Osteocyte (in vitro differentiated cells): ENCODE measurements at places on chromosomes 3 and 15. TPM values are rescaled to one million over a fixed set of nuclear protein-coding genes. Genes with fewer than 3 reads are reported as not detected.
A peak's percentile ranks its signal among the peaks of the same experiment; 100 is the strongest.

NMB gene
- 4.4 and 4.7 TPM in 2 replicates for total RNA-seq

GRCh38 chr15:29573197-29573838 lies 248.9 kb downstream of the TJP1 start:
- DNase-seq: no peak

GRCh38 chr15:96896766-96897165 lies 566.3 kb downstream of the NR2F2 start:
- DNase-seq: no peak

- no peak for DNase-seq
Measured at GRCh38 chr3:156425651-156426050, 129.3 kb downstream of the SSR3 start.

DNA sequence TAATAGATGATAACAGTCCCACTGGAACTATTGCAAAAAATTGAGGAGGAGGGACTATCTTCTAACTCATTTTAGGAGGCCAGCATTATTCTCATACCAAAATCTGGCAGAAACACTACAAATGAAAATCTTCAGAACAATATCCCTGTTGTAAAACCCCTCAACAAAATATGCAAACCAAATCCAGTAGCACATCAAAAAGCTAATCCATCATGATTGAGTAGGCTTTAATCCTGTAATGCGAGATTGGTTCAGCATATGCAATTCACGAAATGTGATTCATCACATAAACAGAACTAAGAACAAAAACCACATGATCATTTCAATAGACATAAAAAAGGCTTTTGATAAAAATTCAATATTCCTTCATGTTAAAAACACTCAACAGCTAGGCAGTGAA lies 23.9 kb upstream of the PLSCR2 start:
- no peak for DNase-seq

PCYT1A gene
- total RNA-seq: 65.1 and 66.2 TPM in 2 replicates

GRCh38 chr15:69299943-69300588 lies 1.4 kb downstream of the PAQR5 start:
- no peak for DNase-seq

- no peak for DNase-seq
Measured at GRCh38 chr15:63944681-63944955, 101.7 kb downstream of the DAPK2 start.

- no peak for DNase-seq
Measured at GRCh38 chr3:142105991-142106390, 43.4 kb downstream of the TFDP2 start.

DNA sequence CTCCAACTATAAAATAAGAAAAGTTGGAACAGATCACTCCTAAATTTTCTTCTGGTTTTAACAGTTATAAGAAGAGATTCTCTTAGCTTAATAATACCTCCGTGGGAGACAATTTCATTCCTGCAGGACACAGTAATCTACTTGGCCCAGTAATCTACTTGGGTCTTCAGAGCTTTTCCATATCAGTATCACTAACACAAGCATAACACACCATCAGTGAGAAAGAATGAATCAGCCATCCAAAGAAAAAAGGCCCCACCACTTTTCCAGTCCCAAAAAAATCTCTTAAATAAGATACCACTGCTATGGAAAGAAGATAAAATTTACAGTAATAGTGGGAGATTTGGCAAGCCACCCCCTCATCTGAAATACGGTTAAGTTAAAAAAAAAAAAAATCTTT lies 20.2 kb downstream of the SIN3A start:
- DNase-seq: no peak

EOMES gene
- not detected in 2 replicates for total RNA-seq

DNA sequence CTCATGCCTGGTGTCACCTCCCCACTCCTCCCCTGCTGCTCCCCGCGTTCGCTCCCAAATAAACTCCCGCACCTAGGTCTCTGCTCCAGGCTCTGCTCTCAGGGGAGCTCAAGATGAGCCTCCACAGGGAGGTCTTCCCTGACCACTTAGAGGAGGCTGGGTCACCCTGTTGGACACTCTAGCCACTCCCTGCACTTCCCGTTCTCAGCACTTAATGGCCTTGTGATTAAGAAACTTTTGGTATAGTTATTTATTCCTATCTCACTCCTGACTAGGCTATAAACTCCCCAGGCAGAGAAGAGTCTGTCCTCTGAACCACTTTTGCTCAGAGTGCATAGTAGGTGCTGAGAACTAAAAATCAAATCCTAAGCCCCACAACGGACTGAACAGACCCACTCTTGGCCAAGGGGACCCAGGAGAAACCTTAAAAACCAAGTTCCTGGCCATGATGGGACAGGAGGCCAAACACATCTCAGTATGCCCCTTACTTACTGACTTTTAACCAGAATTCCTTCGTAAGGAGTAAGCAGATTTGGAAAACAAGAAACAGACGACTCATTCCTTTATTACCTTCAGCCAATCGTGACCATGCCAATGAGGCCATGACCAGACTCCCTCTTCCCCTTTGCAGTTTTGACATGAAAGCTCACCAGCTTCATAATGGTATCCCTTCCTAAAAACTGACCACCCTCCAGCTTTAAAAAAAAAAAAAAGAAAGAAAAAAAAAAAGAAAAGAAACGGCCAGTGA lies 69.0 kb upstream of the HRH1 start:
- no peak for DNase-seq

DNA sequence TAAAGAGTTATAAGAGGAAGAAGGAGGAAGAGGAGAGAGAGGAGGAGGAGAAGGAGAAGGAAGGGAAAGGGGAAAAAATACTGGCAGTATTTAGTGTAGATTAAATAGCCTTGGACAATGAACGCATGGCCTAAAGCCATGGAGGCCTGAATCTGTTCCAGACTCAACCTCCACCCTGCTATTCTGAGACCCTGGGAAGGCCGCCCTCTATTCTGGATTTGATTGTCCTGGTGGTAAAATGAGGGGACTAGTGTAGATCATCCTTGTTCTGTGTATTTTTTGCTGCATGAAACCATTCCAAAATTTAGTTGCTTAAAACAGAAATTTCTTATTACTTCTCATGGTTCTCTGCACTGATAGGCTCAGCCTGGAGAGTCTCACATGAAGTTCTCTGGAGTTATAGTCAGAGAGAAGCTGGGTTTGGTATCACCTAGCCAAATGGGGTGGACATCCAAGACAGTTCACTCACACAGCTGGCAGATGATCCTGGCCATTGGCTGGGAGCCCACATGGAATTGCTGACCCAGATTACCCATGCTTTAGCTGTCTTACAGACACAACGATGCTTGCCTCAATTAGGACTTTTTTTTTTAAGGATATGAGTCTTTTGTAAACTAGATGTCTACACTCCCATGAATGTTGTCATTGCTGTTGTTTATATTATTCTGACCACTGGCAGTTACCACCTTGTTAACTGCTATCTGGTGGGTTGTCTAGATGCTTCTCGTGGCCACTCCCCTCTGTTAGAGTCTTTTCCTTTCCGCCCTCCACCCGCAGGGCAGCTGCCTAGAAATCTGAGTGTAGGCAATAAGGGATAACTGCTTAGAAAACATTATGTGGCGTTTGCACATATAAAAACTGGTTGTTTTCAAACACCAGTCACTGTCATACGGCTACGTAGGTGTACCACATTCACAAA lies 149.9 kb downstream of the SST start:
- no peak for DNase-seq

- DNase-seq: no peak
Measured at GRCh38 chr15:72516777-72517176, 42.6 kb downstream of the ARIH1 start.

DNA sequence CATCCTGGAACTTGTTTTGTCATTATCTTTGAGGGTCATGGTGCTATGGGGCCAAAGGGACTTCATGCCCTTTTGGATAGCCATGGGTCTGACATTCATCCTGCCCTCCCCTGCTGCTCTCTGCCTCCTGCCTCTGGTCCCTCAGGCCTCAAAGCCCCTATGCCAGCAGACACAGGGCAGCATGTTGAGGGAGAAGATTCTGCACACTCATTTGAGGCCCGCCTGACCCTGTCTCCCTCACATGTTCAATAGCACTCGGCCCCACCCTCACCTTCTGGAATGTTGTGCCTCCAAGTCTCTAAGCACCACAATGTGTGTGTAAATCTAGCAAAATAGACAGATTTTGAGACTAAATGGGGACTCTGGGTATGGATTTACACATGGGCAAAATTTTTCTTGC lies 178.7 kb upstream of the ANKRD28 start:
- DNase-seq: no peak

CACNA2D2 gene
- 0.13 and 0.27 TPM in 2 replicates for total RNA-seq

GRCh38 chr3:175655351-175655750 lies 796.2 kb downstream of the NAALADL2 start:
- DNase-seq: no peak

GRCh38 chr3:43710607-43711006 lies 19.9 kb downstream of the ABHD5 start:
- no peak for DNase-seq

CILP gene
- 0.19 TPM in 1 of 2 replicates, not detected in the other for total RNA-seq

GPR87 gene
- not detected in 2 replicates for total RNA-seq

RAD51 gene
- total RNA-seq: 8.5 and 8.6 TPM in 2 replicates

DNA sequence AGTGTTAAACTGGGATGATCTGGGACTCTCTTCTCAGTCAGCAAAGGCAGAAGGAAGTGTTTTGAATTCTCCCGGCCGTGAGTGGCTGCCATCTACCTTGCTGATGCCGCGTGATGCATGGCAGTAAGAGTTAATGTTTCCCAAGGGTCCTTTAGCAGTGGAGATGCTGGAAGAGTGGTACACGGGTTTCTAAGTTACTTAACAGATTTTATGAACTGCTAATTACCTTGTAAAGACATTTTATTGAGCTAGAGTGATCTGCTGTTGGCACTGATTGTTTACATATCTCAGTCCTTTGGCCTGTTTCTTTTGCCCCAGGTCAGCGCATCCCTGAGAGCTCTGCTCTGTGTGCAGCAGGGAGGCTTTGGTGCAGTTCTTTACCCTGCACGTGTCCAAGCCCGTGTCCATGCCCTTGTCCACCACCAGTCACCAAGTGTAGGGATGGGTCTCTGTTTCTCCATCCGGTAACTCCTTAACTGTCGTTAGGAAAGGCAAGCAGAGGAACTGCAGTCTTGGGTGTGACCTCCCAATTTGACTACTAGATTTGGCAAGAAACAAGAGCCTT lies 172.3 kb downstream of the SLCO3A1 start:
- no peak for DNase-seq

DNA sequence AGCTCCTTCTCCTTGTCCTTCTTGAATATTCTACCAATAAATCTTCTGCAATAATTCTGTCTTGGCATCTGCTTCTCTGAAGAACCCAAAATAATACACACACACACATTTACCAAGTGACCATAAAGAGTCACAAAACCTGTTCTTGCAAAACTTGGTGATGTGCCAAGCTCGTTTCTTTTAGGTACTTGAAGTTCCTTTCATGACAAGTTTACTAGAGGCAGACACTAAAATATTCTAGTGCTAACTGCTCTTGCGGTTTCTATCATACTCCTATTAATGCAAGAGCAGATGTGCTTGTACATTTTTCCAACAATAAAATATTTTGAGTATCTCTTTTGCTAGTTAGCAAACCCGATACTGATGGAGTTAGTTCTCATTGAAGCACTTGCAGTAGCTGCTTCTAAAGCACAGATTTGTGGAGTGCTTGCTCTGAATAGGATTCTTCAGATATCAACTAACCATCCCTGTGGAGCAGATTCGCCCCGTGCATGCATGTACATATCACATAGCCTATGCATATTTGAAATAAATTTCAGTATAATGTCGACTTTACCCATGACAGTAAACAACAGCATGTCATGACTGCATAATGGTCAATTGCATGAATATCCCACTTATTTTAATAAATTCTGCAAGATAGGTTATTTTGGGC lies 23.2 kb downstream of the HHLA2 start:
- DNase-seq: no peak

DNA sequence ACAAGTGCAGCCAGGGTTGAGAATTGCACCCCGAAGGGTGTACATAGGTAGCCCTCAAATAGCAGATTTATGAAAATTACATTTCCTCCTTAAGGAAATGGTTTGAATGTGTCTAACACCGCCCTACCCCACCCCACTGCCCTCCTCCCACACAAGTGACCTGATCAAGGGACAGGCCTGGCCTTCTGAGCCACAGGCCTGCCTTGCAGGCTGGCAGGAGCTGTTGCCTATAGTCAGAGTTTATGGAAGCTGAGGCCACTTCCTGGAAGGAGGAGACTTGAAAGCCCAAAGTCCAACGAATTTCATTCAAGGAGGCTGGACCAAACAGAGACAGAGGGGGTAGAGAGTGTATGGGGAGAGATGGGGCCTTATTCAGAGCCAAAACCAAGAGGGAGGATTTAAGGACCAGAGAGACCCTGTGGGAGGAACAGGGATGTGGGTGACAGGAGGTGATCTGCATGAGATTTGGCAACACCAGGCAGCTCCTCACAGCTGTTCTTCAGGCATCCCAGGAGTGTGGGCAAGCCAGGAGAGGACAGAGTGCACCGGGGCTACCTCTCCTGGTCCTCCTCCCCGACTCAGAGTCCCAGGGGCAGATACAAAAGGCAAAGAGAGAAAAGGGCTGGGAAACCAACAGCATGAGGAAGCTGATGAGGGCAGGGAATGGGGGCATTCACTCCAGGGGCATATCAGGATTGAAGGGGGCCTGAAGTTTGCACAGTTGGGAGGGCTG lies 100.4 kb upstream of the HES1 start:
- no peak for DNase-seq

DNA sequence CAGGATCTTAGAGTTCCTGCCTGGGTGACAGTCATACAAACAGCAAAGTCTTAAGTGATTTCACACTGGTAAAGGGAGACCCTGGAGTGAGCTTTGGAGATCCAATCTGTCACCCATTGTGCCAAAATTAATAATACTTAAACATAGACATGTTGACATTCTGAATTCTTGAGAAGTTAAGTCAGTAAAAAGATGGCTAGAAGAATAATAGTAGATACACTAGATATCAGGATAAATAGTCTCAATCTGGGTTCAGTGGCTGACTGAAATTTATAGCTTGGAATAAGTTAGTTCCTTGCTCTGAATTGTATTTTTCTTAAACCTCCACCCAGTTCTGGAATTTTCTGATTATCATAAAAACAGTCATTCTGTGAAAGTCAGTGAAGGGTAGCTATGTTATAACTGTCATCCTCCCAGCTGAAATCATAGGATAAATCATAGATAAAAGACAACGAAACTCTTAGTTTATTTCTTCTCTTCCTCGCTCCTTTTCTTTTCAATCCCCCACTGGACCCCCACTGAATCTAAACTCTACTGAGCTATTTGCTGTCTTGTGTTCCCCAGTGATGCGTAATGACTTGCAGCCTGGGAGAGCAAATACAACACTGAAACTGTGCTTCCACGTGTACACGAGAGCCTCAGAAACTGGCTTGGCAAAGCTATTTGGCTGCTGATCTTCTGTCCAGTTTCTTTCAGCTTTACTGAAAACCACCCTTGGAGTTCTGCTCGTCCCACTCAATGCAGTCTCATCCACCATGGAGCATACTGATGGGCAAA lies 175.4 kb upstream of the TP63 start:
- DNase-seq: no peak

GRCh38 chr15:49987198-49987785 lies 131.7 kb downstream of the ATP8B4 start:
- DNase-seq: no peak

CCDC12 gene
- 34.5 and 37.4 TPM in 2 replicates for total RNA-seq

- DNase-seq: no peak
Measured at GRCh38 chr3:38630606-38631005, 18.9 kb downstream of the SCN5A start.

- peak; percentile 92 for DNase-seq
Measured at GRCh38 chr3:9769426-9770275, at the start of gene CAMK1. Gene CAMK1, minus strand, starts transcription at chr3:9769947. Its CDS starts 2,198 bp downstream, at chr3:9767749.
